Camera-type eye (tissue), 1 donor: ENCODE measurements at places on chromosomes 1 and 21. TPM values are rescaled to one million over a fixed set of nuclear protein-coding genes. Genes with fewer than 3 reads are reported as not detected.

CNTN2 gene
- total RNA-seq = 9.5 TPM

ZYG11A gene
- total RNA-seq = 0.38 TPM

ZNF691 gene
- total RNA-seq = 17.4 TPM

CBS gene
- total RNA-seq = 11.1 TPM

ANKRD65 gene
- total RNA-seq = 8.1 TPM

CRP gene
- not detected for total RNA-seq

VASH2 gene
- 47.9 TPM for total RNA-seq

A3GALT2 gene
- 0.66 TPM for total RNA-seq

MPZ gene
- total RNA-seq = 19.4 TPM

FAM229A gene
- 3.1 TPM for total RNA-seq

TNFRSF8 gene
- total RNA-seq = not detected

BRINP2 gene
- total RNA-seq = 4.1 TPM
